ENCODE measurements at places on chromosomes 12 and 14.

GRCh38 chr12:98519257-98519907 lies 4.0 kb downstream of the TMPO start:
- no peak for DNase-seq

DNA sequence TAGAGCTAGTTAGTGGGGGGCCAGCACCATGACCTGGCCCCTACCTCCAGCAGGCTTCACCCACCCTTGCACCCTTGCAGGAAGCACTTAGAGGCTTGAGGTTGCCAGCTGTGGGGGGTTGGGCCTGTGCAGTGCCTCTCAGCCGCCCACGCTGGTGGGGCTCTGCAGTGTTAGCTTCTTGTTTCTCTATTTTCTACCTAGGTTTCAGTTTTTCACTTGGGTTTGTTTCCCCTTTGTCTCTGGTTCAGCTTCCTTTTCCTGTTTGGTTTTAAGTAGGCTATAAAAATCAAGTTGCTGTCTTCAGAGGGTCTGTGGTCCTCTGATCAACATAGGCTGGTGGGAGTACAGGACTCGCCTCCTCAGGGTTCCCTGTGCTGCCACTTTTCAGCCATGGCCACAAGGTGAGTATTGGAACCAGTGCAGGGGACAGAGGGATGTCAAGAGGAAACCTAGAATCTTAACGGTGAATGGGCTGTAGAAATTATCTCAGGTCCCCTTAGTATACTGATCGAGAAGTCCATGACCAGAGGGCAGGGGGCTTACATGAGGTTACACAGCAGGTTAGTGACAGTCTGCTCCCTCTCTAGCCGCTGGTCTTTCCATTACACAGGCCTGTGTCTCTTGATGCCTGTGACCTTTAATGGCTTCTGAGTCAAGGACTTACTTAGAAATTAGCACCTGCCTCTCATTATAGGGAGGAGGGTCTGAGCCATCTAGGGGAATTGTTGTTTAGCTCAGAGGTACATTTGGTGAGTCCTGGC lies at the start of gene EVL:
TSS of gene EVL (plus strand) at position 312 of the 761 bp plus-strand sequence. CDS start at position 391, 79 bp downstream.
- DNase-seq: peak; percentile 49

- no peak for DNase-seq
Measured at GRCh38 chr12:107794451-107794850, 19.9 kb downstream of the ASCL4 start.

DNA sequence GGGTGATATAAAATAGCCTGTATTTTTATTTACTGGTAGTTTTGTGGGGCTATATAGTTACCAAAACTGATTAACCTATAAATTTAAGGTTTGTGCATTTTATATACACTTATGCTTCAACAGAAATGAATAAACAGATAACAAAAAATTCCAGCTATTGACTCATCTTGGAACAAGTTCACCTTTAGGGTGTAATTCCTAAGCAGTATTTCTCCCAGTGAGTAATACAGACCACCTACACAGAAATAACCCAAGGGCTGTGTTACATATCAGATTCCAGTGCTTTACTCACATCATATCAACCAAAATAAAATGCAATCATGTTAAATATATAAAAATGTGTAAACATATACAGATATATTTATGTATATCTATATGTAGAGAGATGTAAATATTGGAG lies 345.6 kb downstream of the ADAMTS20 start:
- no peak for DNase-seq

All from AML-193 (cell line).